ENCODE measurements at places on chromosomes 7 and 10.

- DNase-seq, result no peak
Observed at GRCh38 chr10:35339942-35340341, 3.6 kb downstream of the CCNY start.

DNA sequence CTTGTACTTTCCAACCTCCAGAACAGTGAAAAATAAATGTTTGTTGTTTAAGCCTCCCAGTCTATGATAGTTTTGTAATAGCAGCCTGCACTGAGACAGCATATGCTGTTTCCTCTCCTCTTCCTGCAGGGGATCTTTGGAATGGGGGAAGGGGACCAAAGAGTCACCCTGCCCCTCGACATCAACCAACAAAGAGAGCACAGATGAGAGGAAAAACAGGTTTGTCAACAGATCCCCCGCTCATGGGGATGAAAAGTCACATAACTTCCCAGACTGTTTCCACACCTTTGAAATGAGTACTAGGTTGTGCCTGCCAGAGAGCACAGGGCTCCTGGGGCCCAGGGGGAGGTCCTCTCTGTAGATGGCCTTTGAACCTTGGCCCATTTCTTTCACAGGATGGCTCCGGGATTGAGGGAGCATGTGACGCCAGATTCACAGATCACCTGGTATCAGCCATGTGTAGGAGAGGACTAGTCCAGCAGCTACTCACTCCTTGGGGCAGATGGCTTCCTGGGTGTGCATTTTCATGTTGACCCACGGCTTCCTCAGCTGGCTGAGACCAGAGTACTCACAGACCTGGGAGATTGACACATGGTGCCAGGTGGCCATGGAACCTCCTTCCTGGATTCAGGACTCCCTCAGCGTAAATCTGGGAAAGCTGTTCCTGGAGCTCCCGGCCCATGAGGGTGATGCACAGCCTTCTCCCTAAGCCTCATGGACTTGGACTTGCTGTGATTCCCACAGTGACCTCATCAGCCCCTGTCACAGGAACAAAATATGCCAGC, 125.6 kb downstream of the CXCL12 start:
- DNase-seq, result no peak

DNA sequence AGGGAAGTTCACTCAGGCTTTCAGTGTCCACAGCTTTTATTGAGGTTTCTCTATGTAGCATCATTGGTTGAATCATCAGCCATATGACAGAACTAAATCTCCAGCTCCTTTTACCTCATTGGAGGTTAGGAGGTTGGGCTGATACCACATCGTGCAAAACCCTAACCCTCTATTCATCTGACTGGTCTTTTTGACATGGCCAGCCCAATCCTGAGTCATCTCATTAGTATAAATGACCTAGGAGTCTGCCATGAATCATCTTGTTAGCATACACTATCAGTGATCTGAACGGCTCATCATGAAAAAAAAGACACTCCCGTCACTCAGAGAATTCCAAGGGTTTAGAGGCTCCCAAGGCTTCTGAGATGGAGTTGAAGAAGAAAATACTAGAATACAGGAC, 669.8 kb upstream of the POT1 start:
- no peak for DNase-seq

GRCh38 chr10:102230861-102231356, 4.8 kb downstream of the ELOVL3 start:
- no peak for DNase-seq

DNA sequence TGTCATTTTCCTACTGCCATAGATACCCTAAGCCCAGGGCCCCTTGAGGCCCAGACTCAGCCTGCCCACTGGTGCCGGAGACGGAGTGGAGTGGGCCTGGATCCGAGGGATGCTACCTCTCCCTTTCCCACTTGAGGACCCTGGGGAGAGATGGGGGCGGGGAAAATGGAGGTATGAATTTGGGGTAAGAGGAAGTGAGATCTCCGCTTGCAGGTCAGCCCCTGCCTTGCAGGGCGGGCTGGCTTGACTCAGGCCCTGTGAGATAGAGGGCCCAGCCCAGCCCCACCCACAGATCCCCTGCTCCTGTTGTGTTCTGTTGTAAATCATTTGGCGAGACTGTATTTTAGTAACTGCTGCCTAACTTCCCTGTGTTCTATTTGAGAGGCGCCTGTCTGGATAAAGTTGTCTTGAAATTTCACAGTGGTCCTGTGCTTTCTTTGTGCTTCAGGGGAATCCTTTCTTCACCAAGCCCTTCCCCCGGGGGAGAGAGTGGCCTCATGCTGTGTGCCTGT, 13.2 kb downstream of the YKT6 start:
- no peak for DNase-seq

DNA sequence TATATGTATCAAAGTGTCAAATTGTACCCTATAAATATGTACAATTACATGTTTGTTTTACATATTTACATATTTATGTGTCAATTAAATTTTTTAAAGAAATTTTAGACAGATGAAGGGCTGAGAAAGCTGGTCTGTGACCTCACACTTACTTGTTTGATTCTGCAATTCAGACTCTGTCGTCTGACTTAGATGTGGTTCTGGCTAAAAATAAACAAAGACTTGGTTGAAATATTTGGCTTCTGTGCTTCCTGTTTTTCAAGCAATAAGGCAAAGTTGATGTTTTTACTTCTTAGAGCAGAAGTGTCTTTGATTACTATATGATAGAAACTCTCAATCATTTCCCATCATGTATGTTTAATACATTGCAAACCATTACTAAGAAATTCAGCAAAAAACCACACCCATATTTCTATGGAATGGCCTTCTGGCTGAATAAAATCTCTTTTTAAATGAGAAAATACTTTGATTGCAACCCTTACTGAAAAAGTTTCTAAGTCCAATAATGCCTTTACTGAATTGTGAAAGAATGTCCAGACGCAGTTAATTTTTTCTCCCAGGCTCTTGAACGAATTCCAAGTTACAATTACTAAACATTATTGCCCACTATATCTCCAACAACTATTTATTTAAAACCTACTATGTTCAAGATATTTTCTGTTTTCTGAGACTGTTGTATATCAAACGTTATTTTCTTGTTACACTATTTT, 59.5 kb upstream of the PRKG1 start:
- no peak for DNase-seq

DNA sequence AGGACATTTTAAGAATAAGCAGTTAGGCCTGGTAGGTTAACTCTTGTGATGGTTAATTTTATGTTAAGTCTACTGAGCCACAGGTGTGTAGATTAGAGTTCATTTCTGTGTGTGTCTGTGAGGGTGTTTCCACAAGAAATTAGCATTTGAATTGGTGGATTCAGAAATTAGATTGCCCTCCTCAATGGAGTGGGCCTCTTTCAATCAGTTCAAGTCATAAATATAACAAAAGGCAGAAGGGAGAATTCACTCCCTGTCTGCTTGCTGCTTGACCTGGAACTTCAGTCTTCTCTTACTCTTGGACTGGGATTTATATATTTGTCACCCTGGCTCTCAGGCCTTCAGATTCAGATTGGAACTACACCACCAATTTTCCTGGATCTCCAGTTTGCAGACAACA, 55.3 kb upstream of the POM121L12 start:
- no peak for DNase-seq

DNA sequence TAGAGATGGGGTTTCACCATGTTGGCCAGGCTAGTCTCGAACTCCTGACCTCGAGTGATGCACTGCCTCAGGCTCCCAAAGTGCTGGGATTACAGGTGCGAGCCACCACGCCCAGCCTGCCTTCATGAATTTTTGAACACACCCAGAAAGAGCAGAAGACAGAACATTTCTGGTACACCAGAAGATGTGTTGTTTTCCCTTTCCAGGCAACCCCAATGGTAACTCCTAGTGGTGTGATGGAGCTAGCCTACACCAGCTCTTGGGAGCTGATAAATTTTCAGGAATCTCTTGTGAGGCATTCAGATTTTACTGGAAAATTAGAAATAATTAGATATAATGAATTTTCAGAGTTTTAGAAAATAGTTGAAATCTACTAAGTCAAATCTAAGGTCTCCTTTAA, 904 bp upstream of the CCDC7 start:
- DNase-seq, result no peak

DNA sequence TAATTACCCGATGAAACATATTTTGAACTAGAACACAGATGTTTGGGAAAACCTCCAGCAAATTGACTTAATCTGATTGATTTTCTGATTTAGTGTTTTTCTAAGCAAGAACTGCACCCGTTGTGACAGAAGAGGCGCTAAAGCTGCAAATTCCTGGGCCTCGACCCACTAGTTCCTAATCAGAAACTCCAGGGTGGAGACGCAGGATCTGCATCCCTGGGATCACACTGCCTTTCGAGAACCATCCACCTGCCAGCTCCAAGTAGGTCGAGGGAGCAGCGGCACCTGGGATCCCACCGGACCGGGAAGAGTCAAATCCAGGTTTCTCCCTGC, 136.8 kb upstream of the CDCA7L start:
- no peak for DNase-seq

DNA sequence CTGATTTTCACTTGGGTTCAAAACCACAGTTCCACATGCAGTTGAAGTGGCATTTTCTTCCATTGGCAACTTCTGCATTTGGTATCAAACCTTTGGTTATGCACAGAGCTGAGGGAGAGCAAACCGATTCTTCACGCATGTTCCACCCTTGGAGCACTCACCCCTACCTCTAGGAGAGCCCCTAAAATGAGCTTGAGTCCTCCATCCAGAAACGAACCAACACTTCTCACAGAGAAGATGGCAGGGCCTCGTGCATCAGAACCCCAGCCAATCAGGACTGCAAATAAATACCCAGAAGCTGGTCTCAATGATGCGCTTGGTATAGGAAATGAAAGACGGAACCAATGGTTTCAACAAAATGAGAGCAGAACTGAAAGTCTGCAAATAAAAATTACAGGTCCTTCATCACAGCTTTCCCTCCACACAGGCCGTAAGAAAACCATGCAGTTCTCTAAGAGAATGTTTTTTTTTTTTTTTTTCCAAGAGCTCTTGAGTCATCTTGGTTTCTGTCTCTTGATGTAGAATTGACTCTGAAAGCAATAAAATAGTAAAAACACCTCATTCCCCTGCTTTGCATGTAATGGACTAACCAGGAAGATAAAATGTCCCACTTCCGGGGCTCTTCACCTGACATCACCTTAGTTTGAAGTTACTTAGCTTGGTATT, 23.9 kb downstream of the KLF6 start:
- no peak for DNase-seq

DNA sequence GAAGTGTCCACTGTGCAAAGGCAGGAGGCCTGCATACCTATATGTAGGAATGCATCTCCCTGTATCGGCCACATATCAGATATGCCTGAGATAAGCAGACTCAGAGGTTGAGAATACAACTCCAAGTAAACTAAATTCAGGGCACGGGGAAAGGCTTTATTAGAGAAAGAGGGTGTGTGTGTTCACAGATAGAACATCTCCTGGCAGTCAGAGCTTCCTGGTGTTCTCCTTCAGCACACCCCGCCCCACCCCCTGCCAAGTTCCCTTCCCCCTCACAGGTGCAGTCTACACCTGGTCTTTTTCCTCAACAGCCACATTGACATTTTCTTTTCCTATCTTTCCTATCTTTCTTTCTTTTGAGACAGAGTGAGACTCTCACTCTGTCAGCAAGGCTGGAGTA, 17.1 kb downstream of the GBX1 start:
- no peak for DNase-seq

DNA sequence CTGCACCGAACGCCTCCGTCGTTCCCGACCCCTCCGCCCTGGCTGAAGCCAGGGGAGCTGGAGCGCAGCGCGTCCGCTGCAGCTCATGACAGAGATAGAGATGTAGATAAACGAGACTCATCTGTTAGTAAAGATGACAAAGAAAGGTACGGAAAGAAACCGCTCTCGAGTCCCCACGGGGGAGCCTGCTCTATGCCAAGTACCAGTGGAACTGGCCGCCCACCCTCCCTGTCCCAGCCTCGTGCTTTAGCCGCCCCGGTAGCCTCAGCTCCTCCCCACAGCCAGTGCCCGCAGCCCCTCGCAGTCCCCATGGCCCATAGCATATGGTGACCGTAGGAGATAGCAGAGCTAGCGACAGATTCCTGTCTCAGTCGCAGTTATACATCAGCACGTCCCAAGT, 344.7 kb upstream of the GALNT17 start:
- DNase-seq, result no peak

- no peak for DNase-seq
Observed at GRCh38 chr10:43576062-43576461, 1.6 kb upstream of the ZNF239 start.

GRCh38 chr7:55152516-55152915, 133.7 kb downstream of the EGFR start:
- DNase-seq, result no peak

DNA sequence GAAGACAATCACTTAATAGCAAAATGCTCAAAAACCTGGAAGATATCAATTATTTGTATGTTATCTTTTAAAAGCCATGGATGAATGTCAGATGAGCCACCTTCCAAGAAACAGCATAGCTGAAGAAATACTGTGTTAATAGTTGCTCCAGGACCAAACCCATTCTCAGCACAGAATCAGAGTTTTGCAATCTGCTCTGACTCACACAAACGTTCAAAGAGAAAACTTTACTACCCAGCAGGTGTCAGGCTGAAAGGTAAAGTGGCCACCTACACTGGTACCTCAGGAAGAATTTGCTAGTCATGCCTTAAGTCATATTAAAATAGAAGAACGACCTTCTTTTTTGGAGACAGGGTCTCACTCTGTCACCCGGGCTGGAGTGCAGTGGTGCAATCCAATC, 526.5 kb downstream of the PARD3 start:
- DNase-seq, result no peak

DNA sequence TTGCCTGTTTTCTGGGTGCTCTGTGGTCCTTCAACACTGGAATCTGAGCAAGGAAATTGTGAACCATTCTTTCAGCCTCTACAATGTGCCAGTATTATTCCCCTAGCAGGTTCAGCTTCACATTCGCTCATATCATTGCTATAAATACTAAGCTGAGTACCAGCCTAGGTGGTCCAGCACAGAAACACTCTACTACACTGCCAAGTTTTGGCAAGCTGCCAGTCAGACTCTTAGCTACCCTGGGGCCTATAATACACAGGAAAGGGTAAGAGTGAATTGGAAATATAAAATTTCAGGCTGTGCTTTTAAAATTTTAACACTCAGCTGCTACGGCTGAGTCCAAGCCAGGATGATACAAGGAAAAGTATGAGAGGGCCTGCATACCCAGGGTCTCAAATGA, 49.9 kb upstream of the PPP1R3A start:
- no peak for DNase-seq

DNA sequence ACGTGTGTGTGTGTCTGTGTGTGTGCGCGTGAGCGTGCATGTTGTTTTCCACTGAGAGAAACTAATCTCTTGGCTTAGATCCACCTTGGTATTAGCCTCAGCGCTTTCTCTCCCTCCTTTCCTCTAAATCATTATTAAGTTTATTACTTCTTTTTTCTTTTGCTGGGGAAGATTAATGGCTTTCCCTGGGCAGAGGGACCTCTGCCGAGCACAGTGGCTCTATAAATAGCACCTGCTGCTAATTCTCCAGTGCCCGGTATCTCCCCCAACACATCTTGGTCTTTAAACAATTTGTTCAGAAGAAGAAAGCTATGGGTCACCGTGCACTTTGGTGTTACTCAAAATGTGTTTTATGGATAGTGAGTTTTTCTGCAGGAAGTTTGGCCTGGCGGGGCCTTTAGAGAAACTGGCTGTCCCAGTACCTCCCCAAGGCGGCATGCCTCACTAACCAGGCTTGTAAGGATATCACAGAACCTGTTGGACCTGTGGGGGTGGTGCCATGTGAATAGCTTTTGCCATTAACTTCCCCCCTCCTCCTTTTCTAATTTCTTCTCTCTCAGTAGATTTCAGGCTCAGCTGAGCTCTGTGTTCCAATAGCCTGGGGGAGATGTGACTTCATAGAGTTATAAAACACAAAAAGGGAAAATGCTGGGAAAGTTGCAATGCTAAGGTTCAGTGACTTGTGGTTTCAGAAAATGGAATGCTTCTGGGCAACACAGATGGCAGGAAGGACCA, 70.1 kb upstream of the RAB11FIP2 start:
- no peak for DNase-seq
